ENCODE measurements at places on chromosomes 16 and 17.

DNA sequence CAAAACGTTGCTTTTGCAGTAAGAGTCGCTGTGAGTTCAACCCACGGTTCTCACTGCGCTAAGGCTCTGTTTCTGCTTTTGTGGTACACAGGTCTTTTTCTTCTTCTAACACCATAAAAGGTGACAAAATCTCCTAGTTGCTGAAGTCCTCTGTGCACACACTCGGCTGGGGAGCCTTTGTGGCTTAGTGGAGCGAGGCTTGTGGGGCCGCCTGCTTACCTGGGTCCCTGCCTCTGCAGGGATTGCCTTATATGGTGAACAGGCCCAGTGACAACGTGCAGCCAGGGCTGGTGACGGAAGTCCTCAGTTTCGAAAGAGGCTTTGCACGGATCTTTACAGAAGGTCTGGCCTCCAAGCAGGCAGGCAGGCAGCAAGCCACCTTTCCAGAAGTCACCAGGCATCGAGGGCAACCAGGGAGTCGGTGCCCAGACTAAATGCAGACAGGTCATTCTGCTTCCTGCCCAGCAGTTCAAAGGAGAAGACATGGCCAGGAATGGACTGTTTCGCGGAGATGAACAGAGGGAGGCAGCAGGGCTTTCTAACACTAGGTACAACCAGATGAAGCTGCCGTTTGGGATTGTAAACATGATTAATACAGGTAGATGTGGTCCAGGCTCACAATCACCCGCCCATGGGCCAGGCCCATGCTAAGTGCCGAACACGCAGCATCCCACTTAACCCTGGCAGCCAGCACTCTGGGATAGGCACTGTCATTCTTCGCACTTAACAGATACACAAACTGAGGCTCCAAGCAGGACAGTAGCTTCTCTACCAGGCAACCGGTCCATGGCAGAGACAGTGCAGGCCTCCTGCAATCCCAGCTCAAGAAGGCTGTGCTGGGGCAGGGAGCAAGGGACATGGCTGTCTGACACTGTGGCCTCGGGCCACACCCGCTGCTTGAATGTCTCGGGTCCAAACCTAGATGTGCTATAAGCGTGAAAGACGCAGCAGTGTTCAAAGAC lies 10.7 kb upstream of the MEAK7 start:
- peak; percentile 76 for DNase-seq

- no peak for DNase-seq
Observed at GRCh38 chr16:85197611-85198566, 85.6 kb upstream of the CIBAR2 start.

- no peak for DNase-seq
Observed at GRCh38 chr16:89418352-89418751, 72.0 kb downstream of the ANKRD11 start.

GRCh38 chr17:41538565-41538991 lies 10.5 kb upstream of the KRT19 start:
- no peak for DNase-seq

- DNase-seq = no peak
Observed at GRCh38 chr16:79267781-79268180, 332.8 kb downstream of the MAF start.

DNA sequence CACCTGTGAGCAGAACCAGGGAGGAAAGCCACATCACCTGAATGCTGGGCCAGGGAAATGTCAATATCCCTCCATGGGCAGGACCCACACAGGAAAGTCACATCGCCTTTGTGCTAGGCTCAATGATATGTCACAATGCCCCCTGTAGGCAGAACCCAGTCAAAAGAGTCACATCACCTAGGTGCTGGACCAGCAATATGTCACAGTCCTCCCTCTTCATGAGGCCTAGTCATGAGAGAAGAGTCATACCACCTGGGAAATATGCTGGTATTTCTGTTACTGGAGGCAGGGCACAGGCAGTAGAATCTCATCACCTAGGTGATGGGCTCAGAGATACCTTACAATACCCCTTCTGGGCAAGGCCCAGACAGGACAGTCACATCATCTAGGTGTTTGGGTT lies 1843.4 kb downstream of the TP53TG3F start:
- no peak for DNase-seq

GRCh38 chr17:82049521-82049971 lies 2.1 kb downstream of the RFNG start:
- DNase-seq = no peak

DNA sequence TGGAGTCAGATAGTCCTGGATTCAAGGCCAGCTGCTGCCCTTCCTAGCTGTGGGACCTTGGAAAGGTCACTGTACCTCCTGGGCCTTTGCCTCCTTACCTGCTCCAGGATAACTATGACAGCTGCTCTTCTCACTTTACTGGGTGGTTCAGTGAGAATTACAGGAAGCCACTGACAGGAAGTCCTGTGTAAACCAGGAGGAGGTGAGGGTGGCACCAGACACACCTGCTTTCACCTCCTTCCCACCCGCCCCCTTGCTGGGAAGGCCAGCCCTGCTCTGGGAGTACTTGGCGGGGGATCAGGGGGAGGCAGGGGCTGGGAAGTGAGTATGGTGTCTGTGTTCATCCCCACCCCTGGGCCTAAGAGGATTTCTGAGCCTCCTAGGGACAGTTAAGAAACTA lies 42.6 kb downstream of the CPNE2 start:
- DNase-seq = peak; percentile 72

DNA sequence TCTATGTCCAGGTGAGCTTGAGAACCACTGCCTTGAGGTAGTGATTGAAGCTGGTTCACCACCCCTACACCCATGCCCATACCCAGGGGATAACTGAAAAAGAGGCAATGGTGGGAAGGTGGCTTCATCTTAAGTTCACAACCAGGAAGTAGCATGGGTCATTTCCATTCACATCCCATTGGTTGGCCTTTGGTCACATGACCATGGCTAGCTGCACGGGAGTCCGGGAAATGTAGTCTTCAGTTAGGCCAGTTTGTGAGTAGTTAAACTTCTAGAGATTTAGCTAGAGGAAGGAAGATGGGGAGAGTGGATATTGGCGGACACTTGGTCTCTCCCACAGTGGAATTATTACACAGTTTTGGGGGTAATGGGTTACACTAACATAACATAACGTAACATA lies 92.9 kb downstream of the RGS9 start:
- DNase-seq = peak; percentile 59

- no peak for DNase-seq
Observed at GRCh38 chr17:28788100-28788499, 44.3 kb downstream of the TRAF4 start.

GRCh38 chr16:69799611-69800031 lies 37.5 kb downstream of the WWP2 start:
- DNase-seq = no peak

GRCh38 chr17:60676758-60677307 lies 818 bp upstream of the BCAS3 start:
- no peak for DNase-seq

Measured in OCI-LY7 (cell line).